Foreskin melanocyte (primary cell): ENCODE measurements at places on chromosomes 12 and 14.

- DNase-seq: no peak
Observed at GRCh38 chr14:101330416-101331140, 230.7 kb upstream of the DIO3 start.

GRCh38 chr12:45565590-45565989 is 163.9 kb upstream of the ARID2 start:
- no peak for DNase-seq

DNA sequence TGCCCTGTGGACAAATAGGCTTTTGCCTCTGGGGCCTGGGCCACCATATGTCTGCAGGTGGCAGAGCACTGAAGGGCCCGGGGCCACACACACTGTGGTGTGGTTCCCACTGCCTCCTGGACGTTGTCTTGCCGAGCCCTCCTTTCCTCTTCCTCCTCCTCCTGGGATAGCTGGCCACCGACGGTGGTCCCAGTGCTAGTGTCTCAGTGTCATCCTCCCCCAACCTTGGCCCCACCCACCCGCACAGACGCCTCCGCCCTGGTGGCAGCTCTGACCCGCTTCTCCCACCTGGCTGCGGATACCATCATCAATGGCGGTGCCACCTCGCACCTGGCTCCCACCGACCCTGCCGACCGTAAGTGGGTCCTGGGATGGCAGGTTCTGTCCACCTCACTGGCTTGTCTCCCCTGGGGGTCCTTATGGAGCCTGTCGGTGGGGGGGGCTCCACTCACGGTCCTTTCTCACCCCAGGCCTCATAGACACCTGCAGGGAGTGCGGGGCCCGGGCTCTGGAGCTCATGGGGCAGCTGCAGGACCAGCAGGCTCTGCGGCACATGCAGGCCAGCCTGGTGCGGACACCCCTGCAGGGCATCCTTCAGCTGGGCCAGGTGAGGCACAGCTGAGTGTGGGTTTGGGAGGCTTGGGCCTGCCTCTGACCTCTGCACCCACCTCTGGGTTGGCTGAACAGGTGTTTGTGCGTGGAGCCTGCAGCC is 23.5 kb downstream of the HIP1R start:
- no peak for DNase-seq

- DNase-seq: no peak
Observed at GRCh38 chr14:83842547-83842946, 1687.4 kb upstream of the FLRT2 start.

GRCh38 chr14:59463787-59464485 is 1.2 kb downstream of the GPR135 start:
- no peak for DNase-seq

- DNase-seq: no peak
Observed at GRCh38 chr12:2396448-2396871, 343.7 kb downstream of the CACNA1C start.

DNA sequence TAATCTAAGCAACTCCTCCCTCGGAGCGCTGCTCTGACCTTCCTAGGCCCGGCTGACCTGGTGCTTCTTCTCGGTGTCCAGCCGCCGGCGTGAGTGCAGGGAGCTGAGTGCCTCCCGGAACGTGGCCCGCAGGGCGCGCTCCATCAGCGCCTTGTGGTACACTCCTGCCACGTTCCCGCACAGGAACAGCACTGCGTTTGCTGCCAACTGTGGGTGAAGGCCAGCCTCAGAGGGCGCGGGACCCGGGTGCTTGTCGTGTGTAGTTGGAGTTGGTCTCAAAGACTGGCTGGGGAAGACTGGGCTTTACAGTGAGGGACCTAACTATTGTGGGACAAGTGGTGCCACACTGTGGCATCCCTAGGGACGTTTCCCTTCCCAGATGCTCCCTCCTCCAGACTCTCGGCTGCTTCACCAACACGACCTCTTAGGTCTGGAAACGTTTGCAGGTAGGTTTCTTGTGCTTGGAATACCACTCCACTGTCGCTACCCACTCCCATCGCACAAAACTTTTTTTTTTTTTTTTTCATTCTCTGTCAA is 3.1 kb downstream of the ADCY4 start:
- no peak for DNase-seq

GRCh38 chr12:105324704-105325103 is 5.8 kb upstream of the C12orf75 start:
- no peak for DNase-seq

DNA sequence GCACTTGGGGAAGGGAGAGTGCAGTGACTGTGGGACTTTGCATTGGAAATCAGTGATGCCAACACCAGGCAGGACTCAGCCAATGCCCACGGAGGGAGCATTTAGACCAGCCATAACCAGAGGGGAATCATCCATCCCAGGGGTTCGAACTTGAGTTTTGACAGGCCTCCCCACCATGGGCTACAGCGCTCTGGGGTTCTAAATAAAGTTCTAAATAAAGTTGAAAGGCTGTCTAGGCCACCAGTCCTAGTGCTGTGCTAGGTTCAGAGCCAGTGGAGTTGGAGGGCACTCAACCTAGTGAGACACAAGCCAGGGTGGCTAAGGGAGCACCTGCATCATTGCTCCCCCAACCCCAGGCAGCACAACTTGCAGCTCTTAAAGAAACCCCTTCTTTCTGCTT is 82.0 kb upstream of the SLC38A4 start:
- DNase-seq: no peak
